ENCODE measurements at places on chromosomes 11 and 22. TPM values are rescaled to one million over a fixed set of nuclear protein-coding genes. Genes with fewer than 3 reads are reported as not detected.

The PEX16 gene
- total RNA-seq, result 44.6 TPM

DNA sequence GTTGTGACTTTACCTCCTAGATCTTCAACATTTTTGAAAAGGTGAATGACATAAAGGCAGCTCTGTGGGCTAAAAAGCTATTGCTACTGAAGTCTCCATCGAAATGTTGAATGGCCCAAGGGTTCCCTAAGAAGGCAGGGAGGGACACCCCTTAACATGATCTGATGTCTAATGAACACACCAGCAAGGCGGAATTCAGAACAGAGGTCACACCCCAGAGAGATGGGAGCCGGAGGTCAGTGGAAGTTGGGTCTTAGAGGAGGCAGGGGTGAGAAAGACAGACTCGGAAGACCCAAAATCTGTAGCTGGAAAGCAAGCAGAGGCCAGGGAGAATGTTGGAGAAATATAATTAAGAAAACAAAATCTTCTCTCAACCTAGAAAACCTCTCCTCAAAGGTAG, 79.0 kb downstream of the TRIM29 start:
- no peak overlapping the region for H3K4me3 ChIP-seq
- H3K36me3 ChIP-seq, result no peaks in the 10 kb centered on the region
- H3K4me1 ChIP-seq, result no peaks in the 10 kb centered on the region
- no peak overlapping the region for H3K27ac ChIP-seq
- H3K27me3 ChIP-seq, result peaks cover 4% of the 10 kb centered on the region

DNA sequence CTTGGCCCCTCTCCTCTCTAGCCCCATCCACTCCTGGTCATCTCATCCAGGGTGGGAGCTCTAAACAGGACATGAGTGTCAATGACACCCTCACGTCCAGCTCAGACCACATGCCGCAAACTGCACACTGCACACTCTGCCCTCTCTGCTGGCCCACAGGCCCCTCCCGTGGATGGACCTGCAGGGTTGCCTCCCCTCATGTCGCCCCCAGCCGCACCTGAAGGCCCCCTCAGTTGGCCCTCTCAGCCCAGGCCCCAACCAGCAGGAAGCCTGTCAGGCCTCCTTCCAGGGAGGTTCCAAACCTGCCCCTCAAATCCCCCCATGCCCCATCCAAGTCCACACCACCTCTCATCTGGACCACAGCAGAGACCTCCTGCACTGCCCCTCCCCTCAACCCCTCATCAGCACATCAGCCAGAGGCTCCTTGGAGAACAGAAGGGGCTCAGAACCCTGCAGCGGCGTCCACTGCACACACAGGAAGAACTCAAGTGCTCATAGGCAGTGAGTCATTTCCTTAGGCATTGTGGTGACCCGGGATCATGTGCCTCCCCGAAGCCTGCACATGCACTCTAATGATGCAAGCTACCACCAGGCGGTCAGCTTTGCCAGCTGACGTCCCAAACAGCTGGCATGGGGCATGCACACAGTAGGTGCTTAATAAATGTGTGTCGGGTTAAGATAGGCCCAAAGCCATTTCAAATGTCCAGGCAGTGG, 12.9 kb upstream of the CDKN1C start:
- peak; percentile 45 for DNase-seq
- peaks cover 36% of the 10 kb centered on the region for H3K4me1 ChIP-seq
- no peaks in the 10 kb centered on the region for H3K27me3 ChIP-seq

GRCh38 chr22:32760815-32761214, 40.7 kb upstream of the TIMP3 start:
- H3K27ac ChIP-seq, result no peak overlapping the region
- no peaks in the 10 kb centered on the region for H3K4me1 ChIP-seq
- no peaks in the 10 kb centered on the region for H3K36me3 ChIP-seq
- no peak overlapping the region for H3K4me3 ChIP-seq
- DNase-seq, result no peak
- H3K27me3 ChIP-seq, result peaks cover 6% of the 10 kb centered on the region

DNA sequence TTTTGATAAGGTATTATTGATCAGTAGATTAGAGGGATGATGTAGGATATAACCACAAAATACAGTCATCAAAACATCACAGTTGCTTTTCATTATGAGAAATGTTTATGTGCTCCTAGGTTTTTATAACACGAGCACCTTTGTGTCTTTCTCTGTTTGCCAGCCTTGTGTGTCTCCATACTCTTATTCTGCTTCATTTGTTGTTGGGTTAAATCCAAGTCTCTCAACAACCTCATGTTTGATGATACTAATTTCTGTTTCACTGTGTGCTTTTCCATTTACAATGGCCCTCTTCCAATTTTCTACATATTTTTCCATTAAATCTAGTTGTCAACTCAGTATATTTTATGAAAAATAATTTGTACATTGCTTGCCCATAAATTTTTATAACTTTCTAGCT, 107.7 kb upstream of the POU2AF2 start:
- no peaks in the 10 kb centered on the region for H3K36me3 ChIP-seq
- H3K4me3 ChIP-seq, result no peak overlapping the region
- no peak overlapping the region for H3K27ac ChIP-seq
- H3K4me1 ChIP-seq, result no peaks in the 10 kb centered on the region
- no peak for DNase-seq

The CLMP gene
- total RNA-seq, result not detected

GRCh38 chr11:114953039-114953438, 274.7 kb downstream of the NXPE2 start:
- no peaks in the 10 kb centered on the region for H3K36me3 ChIP-seq
- DNase-seq, result no peak
- H3K27ac ChIP-seq, result no peak overlapping the region
- H3K27me3 ChIP-seq, result no peaks in the 10 kb centered on the region

All from activated T-helper 1 cell treated with anti-CD3 and anti-CD28 coated beads, Interleukin-12 subunit alpha, Interleukin-12 subunit beta, Interleukin-2, Interleukin-4 antibody, amounts not matched to agents 30 ng/mL and 10 ng/mL and 1 ng/mL, durations not matched to agents 14 hours and 24 hours and 36 hours (primary cell).